Kidney capillary endothelial cell (primary cell): ENCODE measurements at places on chromosomes 7 and 10.

DNA sequence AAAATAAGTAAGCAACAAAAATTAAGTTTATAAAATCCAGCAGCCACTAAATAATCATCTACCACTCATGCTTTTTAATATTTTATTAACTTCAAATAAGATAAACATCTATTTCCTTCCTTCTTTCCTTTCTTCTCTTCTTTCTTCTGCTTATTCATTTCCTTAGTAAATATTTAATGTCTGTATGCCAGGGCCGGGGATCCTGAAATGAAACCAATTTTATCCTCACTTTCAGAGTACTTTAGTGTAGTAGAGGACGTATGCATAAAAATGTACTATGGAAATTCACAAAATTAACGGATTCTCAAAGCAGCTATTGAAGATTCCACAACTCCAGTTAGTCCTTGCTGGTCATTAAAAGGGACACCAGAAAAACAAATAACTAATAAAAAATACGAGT is 224.7 kb downstream of the VTI1A start:
- no peak for DNase-seq

- no peak for DNase-seq
Measured at GRCh38 chr10:103104721-103105120, 88.4 kb downstream of the NT5C2 start.

DNA sequence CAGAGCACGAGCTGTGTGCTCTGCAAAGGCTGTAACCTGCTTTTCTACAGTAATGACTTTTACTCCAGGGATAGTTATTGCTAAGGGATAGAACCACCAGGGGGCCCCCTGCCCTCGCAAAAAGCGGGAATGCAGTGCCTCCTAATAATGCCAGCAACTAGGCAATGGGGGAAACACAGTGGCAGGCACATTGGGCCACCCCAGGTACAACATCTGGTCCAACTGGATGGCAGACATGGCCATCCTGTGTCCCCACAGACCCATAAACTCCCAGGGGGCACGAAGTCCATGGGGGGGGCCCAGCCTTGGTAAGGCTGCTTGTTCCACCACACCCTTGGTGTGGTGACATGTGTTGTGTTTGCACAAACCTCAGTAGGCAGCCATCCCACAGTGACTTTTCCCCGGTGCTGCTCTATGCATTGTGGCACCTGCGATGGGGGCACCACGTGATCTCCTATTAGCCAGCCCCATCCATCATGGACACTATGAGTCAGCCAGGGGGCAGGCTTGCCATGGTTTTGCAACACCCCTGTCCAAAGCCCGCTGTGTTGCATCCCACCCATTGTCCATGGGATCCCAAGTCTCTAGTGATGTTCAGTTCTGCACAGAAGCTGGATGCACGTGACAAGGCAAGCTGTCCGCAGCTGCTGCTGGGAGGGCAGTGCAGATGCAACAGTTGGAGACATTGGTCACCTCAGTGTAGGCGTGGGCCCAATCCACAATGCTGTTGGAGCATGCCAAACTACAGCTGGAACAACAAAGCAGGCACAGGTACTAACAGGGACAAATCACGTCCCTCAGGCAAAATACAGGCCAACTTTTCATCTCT is 84.0 kb downstream of the ANLN start:
- peak; percentile 36 for DNase-seq

DNA sequence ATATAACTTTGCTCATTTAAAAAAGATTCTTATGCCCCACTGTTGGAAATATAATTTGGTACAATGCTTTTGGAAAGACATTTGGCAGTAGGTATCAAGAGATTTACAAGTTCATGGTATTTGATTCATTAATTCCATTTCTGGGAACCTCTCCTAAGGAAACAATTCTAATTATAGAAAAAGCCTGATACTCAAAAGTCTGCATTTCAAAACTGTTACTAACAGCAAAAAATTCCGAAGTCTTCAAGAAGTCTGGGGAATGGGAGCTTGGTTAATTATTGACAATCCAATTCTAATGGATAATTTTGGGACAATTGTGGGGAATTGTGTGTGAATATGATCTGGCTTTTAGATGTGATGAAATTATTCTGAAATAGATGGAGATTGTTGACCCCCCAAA is 59.6 kb downstream of the HDAC9 start:
- DNase-seq: no peak

DNA sequence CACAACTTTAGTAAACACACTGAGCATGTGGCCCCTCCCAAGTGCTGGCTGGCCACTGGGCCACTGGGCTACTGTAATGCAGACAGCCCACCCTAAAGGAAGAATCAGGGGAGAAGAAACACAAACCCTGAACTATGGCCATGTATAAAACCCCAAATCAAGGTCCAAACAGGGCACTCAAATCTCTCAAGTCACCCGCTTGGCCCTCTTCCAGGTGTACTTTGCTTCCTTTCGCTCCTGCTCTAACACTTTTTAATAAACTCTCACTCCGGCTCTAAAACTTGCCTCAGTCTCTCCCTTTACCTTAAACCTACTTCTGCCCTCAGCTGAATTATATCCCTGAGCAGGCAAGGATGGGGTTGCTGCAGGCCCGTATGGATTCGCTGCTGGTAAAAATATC is 72.6 kb downstream of the TPK1 start:
- DNase-seq: no peak

- no peak for DNase-seq
Measured at GRCh38 chr10:91344117-91344856, 65.9 kb upstream of the HECTD2 start.

GRCh38 chr7:54824655-54825054 is 65.6 kb upstream of the SEC61G start:
- no peak for DNase-seq

DNA sequence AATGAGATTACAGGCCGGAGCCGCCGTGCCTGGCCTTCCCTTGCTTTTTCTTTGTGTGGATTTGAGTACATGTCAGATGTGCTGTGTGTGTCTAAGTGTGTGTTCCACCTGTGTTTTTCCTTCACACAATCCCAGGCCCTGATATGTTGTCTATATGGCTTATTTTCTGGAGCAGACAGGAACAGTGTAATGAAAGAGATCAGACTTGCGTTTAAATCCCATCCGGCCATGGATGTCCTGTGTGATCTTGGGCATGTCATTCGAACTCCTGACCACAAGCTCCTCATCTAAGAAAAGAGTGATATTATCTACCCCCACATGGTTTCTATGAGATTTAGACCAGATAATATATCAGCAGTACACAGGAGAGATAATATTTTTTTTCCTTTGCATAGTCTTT is 37.2 kb downstream of the APBB1IP start:
- no peak for DNase-seq

GRCh38 chr10:7968510-7969112 is 85.9 kb upstream of the GATA3 start:
- DNase-seq: no peak

GRCh38 chr10:99979066-99979685 is 30.6 kb downstream of the DNMBP start:
- no peak for DNase-seq

GRCh38 chr10:75400771-75401568 is 594 bp downstream of the ZNF503 start:
- DNase-seq: no peak

- no peak for DNase-seq
Measured at GRCh38 chr10:124697443-124697836, 46.7 kb downstream of the FAM53B start.

- no peak for DNase-seq
Measured at GRCh38 chr10:9043466-9043865, 989.0 kb downstream of the GATA3 start.

- DNase-seq: no peak
Measured at GRCh38 chr7:69898189-69898588, 299.9 kb downstream of the AUTS2 start.

DNA sequence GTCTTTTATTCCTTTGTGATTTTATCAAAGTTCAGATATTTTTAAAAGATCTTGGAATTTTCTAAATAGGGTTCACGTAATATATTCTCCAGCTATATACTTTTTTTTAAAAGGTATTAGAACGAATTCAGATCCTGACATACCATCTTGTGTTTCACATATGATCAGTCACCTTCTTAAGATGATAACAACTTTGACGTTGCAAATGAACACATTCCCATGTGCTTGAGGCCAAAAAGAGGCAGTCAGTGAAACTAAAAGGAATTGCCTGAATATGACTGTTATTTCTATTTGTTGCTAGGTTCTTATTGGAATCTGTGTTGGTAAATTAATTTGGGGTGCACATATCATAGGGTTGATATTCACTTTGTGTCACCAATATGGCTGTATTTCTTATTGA is 310.1 kb downstream of the MDFIC start:
- DNase-seq: no peak

- peak; percentile 60 for DNase-seq
Measured at GRCh38 chr7:27745064-27745583, 5.2 kb downstream of the TAX1BP1 start.

DNA sequence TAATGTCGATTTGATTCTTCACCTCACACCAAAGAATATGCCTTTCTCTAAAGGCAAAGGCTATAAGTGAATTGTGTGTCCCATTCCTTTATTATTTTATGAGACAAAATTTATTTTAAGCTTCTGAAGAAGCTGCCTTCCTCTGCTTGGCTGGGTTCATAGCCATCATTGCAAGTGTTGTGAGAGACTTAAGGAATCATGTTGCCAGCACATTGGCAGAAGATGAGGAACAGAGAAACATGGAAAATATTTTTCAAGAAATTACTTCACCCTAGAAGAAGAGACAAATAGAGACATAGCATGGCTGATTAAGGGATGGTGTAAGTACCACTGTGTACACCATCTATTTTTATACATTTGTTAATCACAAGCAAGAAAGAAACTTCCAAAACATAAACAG is 230.1 kb upstream of the SEMA3E start:
- no peak for DNase-seq

DNA sequence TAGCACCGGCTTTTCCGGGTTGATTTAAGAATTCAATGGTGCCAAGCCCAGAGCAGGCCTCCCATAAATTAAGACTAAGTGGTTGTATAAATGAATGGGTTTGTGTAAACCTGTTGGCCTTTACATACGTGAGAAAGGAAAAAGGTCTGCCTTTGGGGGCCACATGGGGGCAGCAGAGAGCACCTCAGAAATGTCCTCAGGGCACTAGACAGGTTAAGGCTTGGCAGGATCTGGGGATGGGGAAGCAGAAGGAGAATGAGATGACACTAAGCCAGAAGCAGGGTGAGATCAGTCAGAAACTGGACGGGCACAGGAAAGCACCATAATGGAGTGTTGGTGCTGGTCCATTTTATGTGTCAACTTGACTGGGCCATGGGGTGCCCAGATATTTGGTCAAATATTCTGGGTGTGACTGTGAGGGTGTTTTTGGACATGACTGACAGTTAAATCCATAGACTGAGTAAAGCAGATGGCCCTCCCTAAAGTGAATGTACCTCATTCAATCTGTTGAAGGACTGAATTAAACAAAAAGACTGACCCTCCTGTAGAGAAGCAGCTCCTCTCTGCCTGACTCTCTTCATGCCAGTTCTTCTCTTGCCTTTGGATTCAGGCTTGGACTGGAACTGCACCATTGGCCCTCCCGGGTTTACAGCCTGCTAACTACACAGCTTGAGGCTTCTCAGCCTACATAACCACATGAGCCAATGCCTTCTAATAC is 58.9 kb downstream of the FRMPD2 start:
- peak; percentile 33 for DNase-seq

GRCh38 chr10:88555190-88555908 is 27.8 kb downstream of the RNLS start:
- DNase-seq: no peak

DNA sequence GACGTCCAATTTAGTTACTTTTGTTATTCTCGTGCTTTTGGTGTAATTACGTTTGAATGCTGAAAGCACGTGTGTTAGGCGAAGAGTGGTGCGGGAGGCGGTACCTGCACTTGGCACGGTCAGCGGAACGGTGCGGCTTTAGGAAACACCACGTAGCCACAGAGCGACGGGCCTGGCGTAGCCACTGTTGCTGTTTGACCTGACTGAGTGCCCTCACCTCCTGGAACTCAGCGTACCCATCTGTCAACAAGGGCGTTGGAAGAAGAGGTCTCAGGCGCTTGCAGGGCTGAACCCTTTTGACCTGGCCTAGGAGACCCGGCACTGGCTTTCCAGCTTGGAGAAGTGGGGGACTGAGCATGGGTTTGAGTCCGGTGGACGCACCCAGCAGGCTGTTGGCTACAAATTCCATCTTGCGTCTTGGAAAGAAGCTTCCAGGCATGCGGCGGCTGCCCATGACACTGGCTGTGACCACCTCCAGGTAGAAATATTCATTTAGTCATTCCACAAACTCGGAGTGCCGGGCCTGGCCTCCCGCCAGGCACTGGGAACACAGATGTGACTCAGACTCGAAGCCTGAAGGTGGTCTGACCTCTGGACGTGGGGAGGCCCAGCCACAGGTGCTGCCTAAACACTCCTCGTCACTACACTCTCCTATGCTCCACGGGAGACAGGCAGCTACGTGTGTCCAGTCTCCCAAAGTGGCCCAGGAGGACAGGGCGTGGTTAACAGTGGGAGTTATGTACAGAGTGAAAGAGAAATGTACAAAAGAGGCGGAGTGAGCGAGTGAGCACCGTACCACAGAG is 22.2 kb downstream of the FAM20C start:
- no peak for DNase-seq

DNA sequence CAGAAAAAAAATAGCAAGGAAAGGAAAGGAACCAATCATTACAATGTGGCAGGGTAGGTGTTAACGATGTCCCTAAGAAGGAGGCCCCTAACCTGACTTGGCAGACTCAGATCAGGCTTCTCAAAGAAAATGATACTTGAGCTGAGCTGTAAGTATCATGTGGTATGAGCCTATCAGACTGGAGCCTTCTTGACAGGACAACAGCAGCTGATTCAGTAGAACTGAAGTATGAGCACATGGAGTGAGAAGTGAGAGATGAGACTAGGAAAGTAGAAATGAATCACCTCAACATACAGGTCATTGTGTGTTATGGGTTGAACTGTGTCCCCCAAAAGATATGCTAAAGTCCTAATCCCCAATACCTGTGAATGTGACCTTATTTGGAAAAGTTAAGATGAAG is 66.3 kb downstream of the MTERF1 start:
- DNase-seq: no peak

DNA sequence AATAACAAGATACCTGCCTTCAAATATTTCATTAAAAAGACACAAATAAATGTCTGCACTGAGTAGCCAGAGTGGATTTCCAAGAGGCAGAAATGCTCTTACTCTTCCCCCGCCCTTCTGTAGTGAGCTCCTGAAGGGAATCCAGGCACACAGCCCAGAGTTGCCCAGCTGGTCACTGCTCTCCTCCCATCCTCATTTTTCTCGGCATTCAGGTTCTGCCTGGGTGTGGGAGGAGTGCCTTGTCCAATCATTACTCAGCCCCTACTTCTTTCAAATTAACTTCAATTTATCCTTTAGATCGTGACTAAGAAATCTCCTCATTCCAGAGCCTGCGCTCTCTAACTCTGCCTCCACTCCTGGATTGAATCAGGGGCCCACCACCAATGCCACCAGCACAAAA is 12.2 kb downstream of the CCDC6 start:
- DNase-seq: no peak

- no peak for DNase-seq
Measured at GRCh38 chr10:3056280-3057037, 10.9 kb upstream of the PFKP start.
